Osteoblast (primary cell): ENCODE measurements at places on chromosomes 12 and 14. TPM values are rescaled to one million over a fixed set of nuclear protein-coding genes. Genes with fewer than 3 reads are reported as not detected.
A peak's percentile ranks its signal among the peaks of the same experiment; 100 is the strongest.

DNA sequence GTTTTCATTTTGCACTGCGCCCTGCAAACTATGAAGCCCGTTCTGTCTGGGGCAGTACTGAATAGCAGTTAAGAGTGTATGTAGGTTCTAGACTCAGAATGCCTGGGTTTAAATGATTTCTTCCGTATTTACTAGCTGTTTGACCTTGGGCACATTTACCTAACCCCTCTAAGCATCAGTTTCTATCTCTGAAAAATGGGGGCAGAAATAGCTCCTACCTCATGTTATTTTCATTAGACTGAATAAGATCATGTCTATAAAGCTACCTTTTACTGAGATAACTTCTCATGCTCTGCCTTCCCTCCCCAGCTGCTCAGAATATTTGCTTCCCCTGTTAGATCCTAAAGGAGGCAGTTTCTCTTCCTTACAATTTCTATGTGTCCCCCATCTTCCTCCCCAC, 5.7 kb downstream of the PAH start:
- H3K27me3 ChIP-seq, result no peaks in the 10 kb centered on the region
- H3K27ac ChIP-seq, result no peak overlapping the region
- no peak overlapping the region for H3K4me3 ChIP-seq
- DNase-seq, result no peak
- no peaks in the 10 kb centered on the region for H3K4me1 ChIP-seq

The PRIM1 gene
- 5.0 and 5.8 TPM in 2 replicates for total RNA-seq

DNA sequence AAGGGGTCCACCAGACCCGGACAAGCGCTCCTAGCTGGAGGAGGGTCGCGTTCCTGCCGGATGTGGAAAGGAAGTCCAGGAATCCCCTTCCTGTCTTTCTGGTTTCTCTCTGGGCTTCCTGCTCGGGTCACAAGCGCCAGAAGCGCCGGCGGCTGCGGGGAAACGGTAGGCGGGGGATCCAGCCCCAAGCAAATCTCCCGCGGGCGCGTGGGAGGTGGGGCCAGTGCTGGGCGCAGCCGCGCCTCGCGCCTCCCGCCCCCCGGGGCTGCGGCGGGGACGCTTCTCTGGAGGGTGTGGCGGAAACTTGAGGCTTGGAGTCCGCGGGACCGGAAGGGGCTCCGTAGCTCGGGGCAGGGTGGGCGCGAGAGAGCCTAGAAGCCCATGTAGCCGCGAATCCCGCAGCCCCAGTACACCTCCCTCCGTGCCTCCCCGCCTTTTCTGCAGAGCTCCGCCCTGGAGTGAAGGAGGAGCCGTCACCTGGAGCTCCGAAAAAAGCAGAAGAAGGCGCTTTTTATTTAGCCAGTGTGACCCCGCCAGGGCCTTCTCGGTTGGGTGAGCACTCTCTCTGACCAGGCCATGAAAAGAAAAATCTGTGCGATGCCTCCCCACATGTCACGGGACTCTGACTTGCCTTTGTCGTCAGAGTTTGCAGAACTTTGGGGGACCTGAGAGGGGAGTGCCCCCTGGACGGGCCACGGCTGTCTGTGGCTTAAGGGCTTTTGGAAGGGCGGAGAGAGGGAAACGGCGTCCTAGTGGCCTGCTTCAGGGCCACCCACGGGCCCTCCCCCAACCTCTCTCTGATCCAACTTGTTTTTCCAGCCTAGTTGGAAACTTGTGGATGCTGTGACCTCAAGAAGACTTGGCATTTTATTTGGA, 21.4 kb upstream of the CLEC2D start:
- H3K27ac ChIP-seq, result peak overlapping the region; percentile 98
- H3K36me3 ChIP-seq, result no peaks in the 10 kb centered on the region
- DNase-seq, result peak; percentile 96
- H3K4me1 ChIP-seq, result peaks cover 28% of the 10 kb centered on the region
- peak overlapping the region; percentile 80 for H3K4me3 ChIP-seq

DNA sequence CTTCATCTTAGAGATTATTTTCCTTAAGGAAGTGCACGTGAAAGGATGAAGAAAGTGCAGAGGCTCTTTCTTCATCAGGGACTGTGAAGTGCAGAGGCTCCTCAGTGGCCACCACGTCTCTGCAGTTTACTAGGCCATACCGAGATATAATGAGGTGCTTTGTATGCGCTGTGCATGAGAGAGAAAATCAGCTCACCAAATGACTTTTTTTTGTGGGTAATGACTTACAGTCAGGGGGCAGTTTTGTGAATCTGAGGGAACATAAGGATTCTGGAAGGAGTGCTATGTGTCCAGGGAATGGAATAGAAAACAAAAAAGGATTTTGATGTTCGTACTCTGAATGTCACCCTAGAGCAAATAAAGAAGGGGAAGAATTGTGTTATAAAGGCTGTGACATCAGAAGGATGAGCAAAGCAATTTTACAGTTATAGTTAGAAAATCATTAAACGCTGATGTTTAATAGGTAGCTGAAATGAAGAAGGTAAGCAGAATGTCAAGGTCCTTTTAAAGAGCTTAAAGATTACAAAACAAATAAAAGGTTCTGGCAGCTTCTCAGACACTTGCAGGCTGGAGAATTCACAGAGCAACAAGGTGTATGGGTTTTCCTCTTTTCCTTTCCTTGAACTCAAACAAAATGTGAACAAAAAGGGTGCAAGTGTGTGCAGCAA, 247.5 kb upstream of the NOVA1 start:
- H3K27ac ChIP-seq, result no peak overlapping the region
- no peak overlapping the region for H3K4me3 ChIP-seq
- H3K27me3 ChIP-seq, result no peaks in the 10 kb centered on the region

The KCNJ8 gene
- 5.1 and 9.1 TPM in 2 replicates for total RNA-seq

DNA sequence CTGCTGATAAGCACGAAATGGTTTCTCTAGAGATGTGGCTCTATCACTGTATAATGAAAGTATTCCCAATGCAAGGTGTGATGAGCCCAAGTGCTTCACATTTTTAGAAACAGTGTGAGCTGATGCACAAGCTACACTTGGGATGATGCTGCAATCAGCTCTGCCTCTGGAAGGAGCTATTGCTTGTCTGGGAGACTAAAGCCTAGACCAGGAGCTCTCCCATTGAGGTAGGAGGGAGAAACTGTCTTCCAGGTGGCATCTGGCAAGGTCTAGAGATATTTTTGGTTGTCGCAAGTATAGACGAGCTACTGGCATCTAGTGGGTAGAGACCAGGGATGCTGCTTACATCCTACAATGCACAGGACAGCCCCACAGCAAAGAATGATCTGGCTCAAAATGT, 42.0 kb downstream of the HECTD4 start:
- no peaks in the 10 kb centered on the region for H3K27me3 ChIP-seq
- H3K4me1 ChIP-seq, result no peaks in the 10 kb centered on the region
- H3K4me3 ChIP-seq, result no peak overlapping the region
- no peak for DNase-seq
- H3K36me3 ChIP-seq, result no peaks in the 10 kb centered on the region
- H3K27ac ChIP-seq, result no peak overlapping the region

- H3K36me3 ChIP-seq, result no peaks in the 10 kb centered on the region
- no peak overlapping the region for H3K4me3 ChIP-seq
- H3K4me1 ChIP-seq, result peaks cover 25% of the 10 kb centered on the region
Measured at GRCh38 chr12:6185961-6186827, 14.0 kb upstream of the CD9 start.

DNA sequence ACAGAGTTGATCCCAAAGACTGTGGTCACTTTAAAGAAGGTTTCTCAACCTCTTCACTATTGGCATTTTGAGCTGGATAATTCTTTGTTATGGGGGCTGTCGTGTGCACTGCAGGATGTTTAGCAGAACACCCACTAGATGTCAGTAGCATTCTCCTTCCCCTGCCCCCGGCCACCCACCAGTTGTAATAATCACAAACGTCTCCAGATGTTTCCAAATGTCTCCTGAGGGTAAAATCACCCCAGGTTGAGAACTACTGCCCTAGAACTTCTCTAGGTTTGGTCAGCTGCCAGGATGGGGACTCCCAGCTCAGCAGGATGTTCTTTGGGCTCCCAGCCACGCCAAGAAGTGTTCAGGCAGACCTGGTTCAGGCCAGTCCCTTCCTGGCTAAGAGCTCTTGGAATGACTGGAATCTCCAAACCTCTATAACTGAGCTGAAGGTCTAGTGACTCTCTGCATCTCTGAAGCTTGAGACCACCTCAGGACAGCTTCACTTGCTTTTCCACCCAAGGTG, 12.5 kb upstream of the AJUBA start:
- H3K4me3 ChIP-seq, result no peak overlapping the region
- no peaks in the 10 kb centered on the region for H3K36me3 ChIP-seq
- no peak overlapping the region for H3K27ac ChIP-seq
- DNase-seq, result peak; percentile 83
- H3K4me1 ChIP-seq, result peaks cover 6% of the 10 kb centered on the region

DNA sequence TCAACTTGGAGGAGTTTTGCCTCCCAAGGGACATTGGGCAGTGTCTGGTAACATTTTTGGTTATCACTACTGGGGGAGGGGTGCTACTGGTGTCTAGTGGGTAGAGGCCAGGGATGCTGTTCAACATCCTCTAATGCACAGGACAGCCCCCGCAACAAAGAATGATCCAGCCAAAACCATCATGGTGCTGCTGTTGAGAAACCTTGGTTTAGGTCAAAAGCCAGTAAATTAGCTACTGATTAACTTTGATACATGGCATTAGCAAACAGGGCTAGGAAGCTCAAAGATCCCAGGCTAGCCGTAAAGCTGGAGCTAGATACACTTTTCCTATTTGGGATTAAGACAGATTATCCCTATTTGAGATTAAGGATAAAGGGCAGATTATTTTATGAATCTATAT, 8.8 kb downstream of the ALKBH2 start:
- H3K27ac ChIP-seq, result no peak overlapping the region
- no peak for DNase-seq
- no peaks in the 10 kb centered on the region for H3K27me3 ChIP-seq
- peaks cover 54% of the 10 kb centered on the region for H3K36me3 ChIP-seq

DNA sequence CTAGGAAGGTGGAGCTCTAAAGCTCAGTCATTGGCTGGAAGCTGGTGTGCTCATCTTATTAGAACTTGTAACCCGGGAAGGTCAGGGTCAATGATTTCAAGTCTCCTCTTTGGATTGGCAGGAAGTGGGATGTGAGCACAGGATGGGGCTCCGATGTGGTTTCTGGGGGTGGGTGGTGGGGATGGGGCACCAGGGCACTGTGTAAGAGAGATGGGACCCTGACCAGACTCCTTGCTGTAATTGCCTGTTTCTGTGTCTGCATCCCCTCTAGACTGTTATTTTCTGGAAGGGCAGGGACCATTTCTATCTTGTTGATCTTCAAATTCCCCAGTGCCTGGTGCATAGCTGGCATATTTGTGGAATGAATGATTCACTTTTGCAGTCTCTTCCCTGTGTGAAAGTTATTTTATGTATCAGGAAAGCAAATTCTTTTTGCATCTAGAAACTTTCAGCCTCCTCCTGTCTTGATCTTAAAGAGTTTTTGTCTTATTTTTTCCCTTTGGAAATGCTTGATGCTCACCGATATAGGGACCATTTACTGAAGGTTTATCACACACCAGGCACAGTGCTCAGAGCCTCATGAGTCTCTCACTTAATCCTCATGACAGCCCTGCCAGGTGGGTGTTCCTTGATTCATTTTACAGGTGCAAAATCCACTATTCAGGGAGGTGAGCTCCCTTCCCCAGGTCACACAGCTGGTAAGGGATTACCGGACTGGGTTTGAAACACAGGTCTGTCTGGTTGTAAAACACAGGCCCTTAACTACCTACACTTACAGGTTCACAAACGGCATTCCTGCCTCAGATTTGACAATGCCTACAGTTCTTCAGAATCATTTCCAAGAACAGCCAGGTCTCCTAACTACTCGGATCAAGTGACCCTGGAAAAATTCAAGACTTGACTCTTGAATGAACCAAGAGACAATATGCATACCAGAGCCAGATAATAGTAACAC, 86.9 kb upstream of the IGF1 start:
- H3K27ac ChIP-seq, result peak overlapping the region; percentile 96
- no peaks in the 10 kb centered on the region for H3K36me3 ChIP-seq
- peaks cover 26% of the 10 kb centered on the region for H3K4me1 ChIP-seq
- DNase-seq, result peak; percentile 66
- peak overlapping the region; percentile 33 for H3K4me3 ChIP-seq
- no peaks in the 10 kb centered on the region for H3K27me3 ChIP-seq

DNA sequence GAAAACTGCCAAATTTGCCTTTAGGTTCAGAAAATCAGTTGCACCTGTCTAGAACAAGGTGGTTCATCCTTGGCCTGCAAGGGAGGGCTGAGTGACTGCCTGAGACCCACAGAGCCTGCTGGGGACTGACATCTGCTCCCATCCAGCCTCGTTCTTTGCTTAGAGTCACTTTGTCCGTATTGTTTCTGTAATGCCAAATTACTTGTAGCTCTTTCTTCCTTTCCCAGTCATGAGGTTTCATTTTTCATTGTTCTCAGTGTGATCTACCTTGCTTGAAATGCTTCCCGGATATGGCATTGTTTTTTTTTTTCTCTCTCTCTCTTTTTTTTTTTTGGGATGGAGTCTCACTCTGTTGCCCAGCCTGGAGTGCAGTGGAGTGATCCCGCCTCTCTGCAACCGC, 21.3 kb downstream of the TSPAN9 start:
- H3K27me3 ChIP-seq, result no peaks in the 10 kb centered on the region
- no peak overlapping the region for H3K27ac ChIP-seq
- H3K4me3 ChIP-seq, result no peak overlapping the region
- peaks cover 18% of the 10 kb centered on the region for H3K4me1 ChIP-seq
- no peaks in the 10 kb centered on the region for H3K36me3 ChIP-seq
- DNase-seq, result peak; percentile 53

- H3K36me3 ChIP-seq, result peaks cover 4% of the 10 kb centered on the region
- no peak overlapping the region for H3K27ac ChIP-seq
- no peak overlapping the region for H3K4me3 ChIP-seq
- peaks cover under 1% of the 10 kb centered on the region for H3K4me1 ChIP-seq
Measured at GRCh38 chr12:11725686-11726085, 76.2 kb downstream of the ETV6 start.

DNA sequence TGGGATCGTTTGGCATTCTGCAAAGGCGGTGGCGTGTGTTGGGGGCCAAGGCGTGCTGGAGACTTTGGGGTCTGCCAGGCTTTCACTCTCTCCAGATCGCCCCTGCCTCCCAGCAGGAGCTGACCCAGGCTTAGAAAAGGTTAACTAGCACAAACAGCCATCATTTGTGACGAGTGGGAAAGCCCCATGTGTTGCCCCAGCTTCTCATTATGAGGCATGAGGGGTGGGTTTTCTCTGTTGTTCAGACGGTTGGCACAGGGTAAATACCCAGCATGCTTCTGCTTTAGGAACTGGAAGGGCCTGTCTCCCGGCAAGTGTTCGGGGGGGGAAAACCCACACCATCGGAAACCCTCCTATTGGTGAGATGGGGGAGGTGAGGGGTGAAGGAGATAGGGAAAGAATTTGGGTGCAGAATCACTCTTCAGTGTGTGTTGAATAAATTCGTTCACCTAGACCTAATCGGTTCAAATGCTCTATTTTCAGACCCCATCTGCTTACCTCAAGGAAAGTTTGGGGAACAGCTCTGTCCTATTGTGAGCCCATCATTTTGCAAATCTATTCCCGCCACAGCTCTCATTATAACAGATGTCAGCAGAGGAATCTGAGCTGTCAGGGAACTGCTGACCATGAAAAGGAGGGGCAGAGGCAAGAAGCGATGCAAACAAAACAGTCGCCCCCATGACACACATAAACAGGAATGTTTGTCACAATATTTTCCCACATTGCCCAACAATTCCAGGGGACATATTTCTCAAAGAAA, 34.7 kb upstream of the C12orf42 start:
- no peak for DNase-seq
- H3K27me3 ChIP-seq, result peaks cover 5% of the 10 kb centered on the region
- H3K4me1 ChIP-seq, result no peaks in the 10 kb centered on the region
- no peaks in the 10 kb centered on the region for H3K36me3 ChIP-seq
- H3K4me3 ChIP-seq, result no peak overlapping the region
